ENCODE measurements at places on chromosomes 16 and 17. TPM values are rescaled to one million over a fixed set of nuclear protein-coding genes. Genes with fewer than 3 reads are reported as not detected.

- H3K27ac ChIP-seq = no peak overlapping the region
- no peaks in the 10 kb centered on the region for H3K27me3 ChIP-seq
- no peak for DNase-seq
Measured at GRCh38 chr16:52855463-52855862, 197.2 kb downstream of the CHD9NB start.

- peak; percentile 17 for DNase-seq
- no peaks in the 10 kb centered on the region for H3K27me3 ChIP-seq
- peak overlapping the region; percentile 54 for H3K27ac ChIP-seq
- H3K36me3 ChIP-seq = no peaks in the 10 kb centered on the region
Measured at GRCh38 chr17:2122641-2123302, 67.9 kb downstream of the HIC1 start.

GRCh38 chr17:30975042-30975820, 4.4 kb downstream of the RNF135 start:
- no peaks in the 10 kb centered on the region for H3K27me3 ChIP-seq
- H3K36me3 ChIP-seq = no peaks in the 10 kb centered on the region
- H3K4me1 ChIP-seq = no peaks in the 10 kb centered on the region
- no peak overlapping the region for H3K27ac ChIP-seq

KRTAP16-1 gene
- not detected for total RNA-seq

DNA sequence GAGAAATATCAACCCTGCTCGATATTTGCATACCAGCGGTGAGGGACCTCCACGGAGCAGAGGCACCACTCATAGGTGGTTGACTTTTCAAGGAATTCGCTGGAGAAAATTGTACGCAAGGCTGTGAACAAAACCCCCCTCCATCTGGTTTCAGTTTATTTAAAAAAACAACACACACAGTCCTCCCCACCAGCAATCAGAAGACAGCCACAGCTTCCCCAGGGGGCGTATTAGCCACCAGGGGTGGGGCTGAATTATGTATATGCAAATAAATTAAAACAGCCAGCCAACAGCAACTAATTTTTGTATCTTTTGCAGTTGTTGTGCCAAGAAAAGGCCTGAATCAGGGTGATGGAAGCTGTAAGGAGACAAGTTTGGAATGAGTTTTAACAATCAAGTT, 5.9 kb upstream of the HSD11B2 start:
- no peak overlapping the region for H3K4me3 ChIP-seq
- H3K27ac ChIP-seq = no peak overlapping the region
- peaks cover 8% of the 10 kb centered on the region for H3K27me3 ChIP-seq
- H3K4me1 ChIP-seq = peaks cover under 1% of the 10 kb centered on the region
- no peak for DNase-seq

GRCh38 chr17:18156171-18156975, 27.3 kb upstream of the ALKBH5 start:
- no peaks in the 10 kb centered on the region for H3K27me3 ChIP-seq
- no peaks in the 10 kb centered on the region for H3K36me3 ChIP-seq
- H3K4me1 ChIP-seq = peaks cover 11% of the 10 kb centered on the region
- DNase-seq = no peak
- no peak overlapping the region for H3K4me3 ChIP-seq
- peak overlapping the region; percentile 66 for H3K27ac ChIP-seq
